ENCODE measurements at places on chromosomes 7 and 10.

DNA sequence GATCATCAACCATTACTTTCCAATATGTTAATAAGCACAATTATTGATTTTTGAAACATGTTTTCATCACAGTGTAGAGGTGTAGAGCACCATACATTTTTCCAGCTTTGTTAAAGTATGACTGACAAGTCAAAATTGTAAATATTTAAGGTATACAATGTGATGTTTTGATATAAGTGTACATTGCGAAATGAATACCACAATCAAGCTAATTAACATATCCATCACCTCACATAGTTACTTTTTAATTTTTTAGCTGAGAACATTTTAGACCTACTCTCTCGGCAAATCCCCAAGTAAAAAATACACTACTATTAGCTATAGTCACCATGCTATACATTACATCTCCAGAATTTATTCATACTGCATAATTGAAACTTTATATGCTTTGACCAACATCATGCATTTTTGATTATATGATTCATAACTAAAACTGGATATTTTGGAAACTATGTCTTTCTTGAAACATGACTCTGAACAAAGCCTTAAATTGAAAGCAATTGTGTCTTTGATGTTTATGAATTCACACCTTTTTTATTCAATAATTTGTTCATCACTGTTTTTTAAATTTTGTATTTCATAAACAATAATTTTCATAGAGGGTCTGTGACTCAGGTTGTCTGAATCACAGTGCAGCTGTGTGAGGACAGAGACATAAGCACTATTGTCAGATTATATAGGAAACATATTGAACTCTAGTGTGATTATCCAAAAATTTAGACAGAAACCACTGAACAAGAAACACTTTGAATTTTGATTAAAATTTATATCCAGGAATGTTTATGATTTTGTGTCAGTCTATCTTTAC, 486.1 kb downstream of the SEMA3D start:
- DNase-seq, result no peak

DNA sequence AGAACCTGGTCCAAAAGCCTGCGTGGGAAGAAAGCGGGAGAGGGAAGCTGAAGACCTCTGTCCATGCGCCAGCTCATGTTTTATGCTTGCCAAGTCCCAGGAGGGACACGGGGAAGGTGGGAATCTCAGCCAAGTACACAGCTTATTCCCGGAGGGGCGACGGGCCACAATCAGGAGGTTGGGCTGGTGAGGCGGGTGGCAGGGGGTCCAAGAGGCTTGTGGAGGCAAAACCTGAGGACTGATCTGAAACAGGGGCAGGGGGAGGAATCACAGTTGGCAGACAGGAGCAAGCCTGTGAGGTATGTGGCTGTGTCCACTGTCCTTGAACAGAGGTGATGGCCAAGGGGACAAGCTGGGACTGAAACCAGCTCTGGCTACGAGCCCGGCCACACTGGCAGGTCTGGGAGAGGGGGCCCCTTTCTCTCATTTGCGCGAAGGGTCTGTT, 38.0 kb upstream of the LEP start:
- no peak for DNase-seq

GRCh38 chr7:74572301-74572979, 85.1 kb upstream of the GTF2I start:
- DNase-seq, result no peak

GRCh38 chr7:20164425-20165145, 52.6 kb downstream of the MACC1 start:
- DNase-seq, result no peak

All from cortex of kidney (tissue), 1 donor.